NCI-H146 (cell line): ENCODE measurements at places on chromosomes 6 and 20.

DNA sequence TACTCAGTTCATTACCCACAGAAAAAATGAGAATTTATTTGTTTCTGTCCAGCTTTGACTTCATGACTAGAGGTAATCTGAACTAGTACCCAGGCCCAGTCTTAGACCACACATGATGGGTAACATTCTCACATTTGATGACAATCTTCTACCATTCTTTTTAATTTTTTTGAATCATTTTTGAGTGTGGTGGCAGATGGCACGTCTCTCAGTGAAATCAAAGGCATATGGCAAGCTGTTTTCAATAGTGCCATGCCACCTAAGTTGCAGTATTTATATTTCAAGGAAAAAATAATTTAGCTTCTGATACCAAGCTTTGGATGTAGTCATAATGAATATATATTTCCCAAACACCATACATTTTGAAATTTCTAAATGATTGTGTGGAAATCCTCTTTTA, 88.8 kb upstream of the HS3ST5 start:
- no peak for DNase-seq

- DNase-seq: no peak
Measured at GRCh38 chr20:34084227-34084923, 27.7 kb downstream of the EIF2S2 start.

GRCh38 chr6:34731393-34732060, 25.8 kb upstream of the SNRPC start:
- DNase-seq: no peak

GRCh38 chr6:137777687-137778075, 89.4 kb upstream of the TNFAIP3 start:
- no peak for DNase-seq

- no peak for DNase-seq
Measured at GRCh38 chr20:63007646-63008488, 1.1 kb upstream of the BHLHE23 start.

DNA sequence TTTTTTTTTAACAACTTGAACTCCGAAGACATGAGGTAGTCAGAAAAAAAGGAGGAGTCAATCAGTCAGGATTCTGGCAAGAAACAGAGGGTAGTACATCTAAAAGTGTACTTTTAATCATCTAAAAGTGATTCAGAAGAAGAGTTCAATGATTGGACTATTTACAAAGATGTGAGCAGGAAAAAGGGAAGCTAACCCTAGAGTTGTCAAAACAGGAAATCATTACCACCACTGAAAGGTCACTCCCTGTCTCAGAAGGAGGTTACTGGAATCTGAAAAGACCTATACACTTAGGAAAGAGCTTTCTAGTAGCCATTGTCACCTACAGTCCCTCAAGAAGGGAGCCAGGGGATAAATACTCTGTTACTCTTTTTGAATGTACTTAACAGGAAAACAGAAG, 16.7 kb upstream of the LMBRD1 start:
- DNase-seq: no peak

GRCh38 chr20:57922706-57923105, 212.9 kb upstream of the PMEPA1 start:
- no peak for DNase-seq

GRCh38 chr20:50670126-50670862, 21.0 kb downstream of the RIPOR3 start:
- DNase-seq: peak; percentile 74

DNA sequence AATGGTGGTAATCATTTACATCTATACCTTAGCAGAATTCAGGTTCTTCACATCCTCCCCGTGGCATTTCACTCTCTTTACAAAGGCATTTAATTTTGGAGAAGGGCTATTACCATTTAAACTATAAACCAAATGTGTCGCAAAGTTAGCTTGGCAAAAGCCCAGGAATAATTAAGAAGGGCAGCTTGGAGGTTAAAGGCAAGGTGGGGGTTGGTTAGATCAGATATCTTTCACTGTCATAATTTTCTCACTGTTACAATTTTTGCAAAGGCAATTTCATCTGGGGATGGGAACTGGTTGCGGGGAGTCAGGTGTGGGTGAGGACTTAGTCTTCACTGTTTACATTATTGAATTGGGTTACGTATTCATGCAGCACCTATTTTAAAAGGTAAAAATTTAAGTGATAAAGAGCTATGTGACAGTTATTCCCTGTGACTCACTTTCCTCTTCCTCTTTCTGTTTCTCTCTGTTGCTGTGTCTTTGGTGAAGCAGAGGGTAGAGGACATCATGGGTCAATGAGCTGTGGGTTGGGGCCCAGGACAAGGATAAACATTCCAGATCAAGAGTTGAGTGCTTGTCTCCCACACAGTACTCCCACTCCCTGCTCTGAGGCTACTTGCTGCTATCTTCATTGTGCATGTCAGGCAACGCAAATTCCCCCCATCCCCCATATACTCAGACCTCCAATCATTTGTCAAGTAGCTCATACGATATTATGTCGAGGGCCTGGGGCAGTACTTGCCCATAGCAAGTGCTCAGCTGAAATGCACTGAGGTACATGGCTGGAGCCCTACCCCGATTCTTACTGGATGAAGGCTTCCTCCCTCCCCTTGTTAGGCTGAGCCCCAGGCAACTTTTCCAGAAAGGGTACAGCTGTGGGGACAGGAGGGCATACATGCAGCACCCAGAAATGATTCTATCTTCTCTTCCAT, 223.1 kb upstream of the MYLIP start:
- no peak for DNase-seq

DNA sequence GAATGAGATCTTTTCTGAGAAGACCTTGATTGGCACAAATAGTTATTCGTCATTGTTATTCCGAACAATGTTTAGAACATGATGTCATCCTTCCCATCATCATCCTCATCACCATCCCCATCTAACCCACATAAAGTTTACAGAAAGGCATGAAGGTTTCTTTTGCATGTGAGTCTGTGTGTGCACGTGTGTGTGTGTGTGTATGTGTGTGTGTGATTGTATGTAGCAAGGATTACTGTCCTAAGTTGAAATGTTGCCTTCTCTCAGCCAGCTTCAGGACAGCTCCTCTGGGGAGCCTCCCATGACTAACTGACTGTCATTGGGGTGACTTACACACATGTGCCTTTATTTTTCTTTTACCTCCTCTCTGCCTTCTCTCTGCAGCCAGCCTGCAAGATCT, 113.5 kb downstream of the SLC22A3 start:
- no peak for DNase-seq

- DNase-seq: peak; percentile 40
Measured at GRCh38 chr6:159691133-159691962, 1.7 kb downstream of the SOD2 start.

GRCh38 chr20:40814631-40814960, 125.6 kb upstream of the MAFB start:
- DNase-seq: no peak

DNA sequence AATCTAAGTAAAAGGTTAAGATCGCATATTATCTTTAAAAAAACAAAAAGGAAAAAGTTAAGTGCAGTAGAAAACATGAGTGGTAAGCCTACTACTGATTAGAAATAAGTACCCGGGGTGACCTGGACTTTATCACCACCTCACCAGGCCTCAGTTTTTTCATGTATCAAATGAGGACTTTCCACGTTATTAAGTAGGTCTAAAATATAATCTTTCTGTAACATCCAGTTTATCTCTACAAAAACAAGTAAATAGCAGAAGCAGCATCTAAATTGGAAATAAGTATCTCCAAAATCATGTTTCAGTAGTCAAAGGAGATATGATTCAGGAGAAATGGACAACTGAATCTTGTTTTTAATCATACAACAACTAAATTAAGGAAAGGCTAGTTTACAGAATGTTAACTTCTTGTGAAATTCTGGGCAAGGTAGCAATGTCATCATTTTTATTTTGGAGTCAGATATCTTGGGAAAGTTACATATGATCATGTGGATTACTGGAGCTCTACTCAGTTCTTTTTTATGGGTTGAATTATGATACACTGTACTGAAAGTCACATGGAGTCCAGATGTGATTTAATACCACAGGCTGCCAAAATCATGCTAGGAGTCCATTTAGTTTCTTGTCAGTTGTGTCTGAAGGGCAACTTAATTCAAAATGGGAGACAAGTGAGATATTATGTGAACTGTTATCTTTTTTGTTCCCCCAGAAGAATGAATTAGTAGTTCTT, 114.7 kb upstream of the PRL start:
- DNase-seq: no peak
